ENCODE measurements at places on chromosomes 4 and X.

GRCh38 chr4:87838890-87839591, 6.3 kb downstream of the MEPE start:
- peak; percentile 51 for DNase-seq

GRCh38 chr4:3342182-3342854, 49.5 kb downstream of the RGS12 start:
- DNase-seq, result peak; percentile 75

DNA sequence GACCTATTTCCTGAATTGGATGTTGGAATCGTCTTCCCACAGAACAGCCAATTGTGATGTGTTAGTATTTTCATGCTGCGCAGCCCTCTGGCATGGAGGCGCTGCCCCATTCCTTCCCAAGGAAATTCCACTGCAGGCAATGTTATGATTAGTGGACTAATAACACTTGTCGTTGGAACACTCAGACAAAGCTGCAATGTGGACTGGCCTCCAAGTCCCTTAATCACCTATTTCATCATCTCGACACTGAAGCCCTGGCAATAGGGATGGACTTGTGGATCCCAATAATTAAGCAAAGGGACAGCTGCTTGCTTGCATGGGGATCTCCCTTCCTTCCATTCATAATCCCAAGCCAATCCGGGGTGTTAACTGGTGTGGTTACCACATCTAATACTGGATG, 78.8 kb upstream of the PLAC1 start:
- peak; percentile 76 for DNase-seq

DNA sequence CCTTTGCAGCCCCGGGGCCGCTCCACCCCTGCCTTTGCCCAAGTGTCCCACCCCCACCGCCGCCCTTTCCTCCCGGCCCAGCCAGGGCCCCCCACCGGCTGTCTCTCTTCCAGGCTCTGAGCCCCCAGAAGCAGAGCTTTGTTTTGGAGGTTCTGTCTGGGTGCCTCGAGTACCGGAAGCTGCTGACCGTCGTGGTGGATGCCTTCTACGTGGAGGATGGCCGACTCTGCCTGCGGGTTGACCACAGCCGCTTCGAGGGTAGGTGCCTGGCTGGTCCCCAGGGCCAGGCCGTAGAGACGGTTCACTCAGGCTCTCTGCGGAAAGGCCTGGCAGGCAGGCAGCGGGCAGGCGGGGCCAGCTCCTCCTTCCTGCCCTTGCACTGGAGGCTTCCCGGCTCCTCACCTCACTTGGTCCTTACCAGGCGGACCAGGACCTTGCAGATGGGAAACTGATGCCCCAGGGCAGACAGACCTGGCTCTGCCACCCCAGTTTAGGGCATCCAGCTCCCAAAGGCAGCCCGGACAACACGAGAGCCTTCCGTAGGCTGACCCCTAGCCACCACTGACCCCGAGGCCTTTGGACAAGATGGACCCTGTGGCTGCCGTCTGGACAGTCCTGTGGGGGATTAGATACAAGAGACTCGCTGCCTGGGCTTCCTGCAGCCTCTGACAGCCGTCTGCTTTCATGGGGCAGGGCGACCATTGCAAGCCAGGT, 18.2 kb downstream of the CFAP99 start:
- no peak for DNase-seq

- DNase-seq, result peak; percentile 7
Observed at GRCh38 chrX:150767045-150767395, 73.8 kb downstream of the MTMR1 start.

GRCh38 chr4:167838686-167839085, 253.7 kb upstream of the ANXA10 start:
- DNase-seq, result no peak

DNA sequence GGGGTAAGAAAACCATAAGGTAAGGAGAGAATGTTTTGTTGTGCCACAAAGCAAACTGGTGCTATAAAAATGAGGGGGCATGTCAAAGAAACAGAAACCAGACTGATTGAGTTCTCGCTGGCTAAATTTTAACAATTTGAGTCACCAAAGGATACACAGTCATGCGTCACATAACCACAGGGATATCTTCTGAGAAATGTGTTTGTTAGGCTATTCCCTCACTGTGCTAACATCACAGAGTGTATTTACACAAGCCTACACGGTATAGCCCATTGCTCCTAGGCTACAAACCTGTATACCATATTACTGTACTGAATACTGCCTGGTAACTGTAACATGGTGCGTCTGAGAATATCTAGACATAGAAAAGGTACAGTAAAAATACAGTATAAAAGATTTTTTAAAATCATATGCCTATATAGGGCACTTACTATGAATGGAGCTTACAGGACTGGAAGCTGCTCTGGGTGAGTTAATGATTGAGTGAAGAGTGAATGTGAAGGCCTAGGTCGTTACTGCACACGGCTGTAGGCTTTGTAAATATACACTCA, 50.1 kb downstream of the FBXW7 start:
- peak; percentile 82 for DNase-seq

GRCh38 chrX:103781706-103782105, 5.1 kb downstream of the PLP1 start:
- no peak for DNase-seq

DNA sequence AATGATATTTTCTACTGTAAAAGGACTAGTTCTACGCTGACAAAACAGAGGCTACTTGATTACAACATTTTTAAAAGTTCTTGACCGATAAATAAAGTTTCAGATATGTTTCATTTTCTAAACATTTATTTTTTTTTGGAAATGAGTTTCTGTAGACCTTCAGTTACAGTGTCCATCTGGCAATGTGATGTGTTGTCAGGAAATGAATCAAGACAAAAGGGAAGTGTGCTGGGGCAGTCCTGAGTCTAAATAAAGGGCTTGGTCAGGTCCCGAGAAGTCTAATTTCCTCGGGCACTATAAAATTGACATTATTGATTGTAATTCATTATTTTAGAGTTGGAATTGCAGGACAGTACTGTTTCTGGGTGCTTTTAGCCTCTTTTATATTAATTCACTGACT, 57.0 kb upstream of the FTHL17 start:
- DNase-seq, result peak; percentile 19

DNA sequence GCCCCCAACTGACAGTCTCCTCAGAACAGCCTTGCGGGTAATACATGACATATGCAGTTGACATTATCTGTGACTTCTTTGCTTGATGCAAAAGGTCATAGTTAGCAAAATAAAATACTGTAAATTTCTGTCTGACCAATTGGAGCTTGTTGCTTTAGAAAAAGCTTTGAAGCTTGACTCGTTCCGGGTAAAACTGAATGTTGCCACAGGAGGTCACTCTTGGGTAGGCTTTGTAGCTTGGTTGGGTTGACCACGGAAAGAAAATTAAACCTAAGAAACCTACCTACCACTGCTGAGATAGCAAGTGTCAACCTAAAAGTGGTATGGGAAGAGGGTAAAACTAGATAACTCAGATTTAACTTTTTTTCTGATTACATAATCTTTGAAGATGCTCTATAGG, 23.2 kb downstream of the PRPS2 start:
- DNase-seq, result peak; percentile 69

GRCh38 chrX:136714626-136715599, 65.8 kb downstream of the ARHGEF6 start:
- no peak for DNase-seq

Measured in lung microvascular endothelial cell (primary cell).